ENCODE measurements at places on chromosomes 11 and 22.

DNA sequence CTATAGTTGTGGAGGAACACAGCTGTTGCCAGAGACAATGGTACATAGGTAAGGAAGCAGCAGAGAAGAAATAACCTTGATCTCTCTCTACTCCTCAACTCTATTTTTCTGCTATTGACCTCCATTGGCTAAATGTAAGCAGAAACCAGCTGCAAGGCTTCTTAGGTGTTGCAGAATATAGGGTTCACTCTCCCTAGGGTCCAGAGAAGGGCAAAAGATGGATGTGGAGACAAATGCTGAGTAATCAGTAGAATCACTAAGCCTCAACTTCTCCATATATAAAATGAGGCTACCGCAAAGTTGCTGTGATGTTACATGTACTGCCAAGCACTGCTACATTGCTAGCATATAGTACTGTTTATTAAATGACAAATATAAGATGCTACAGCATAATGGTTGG is 120.6 kb downstream of the PDE3B start:
- DNase-seq: no peak

GRCh38 chr11:42913731-42914130 is 398.1 kb upstream of the API5 start:
- no peak for DNase-seq

DNA sequence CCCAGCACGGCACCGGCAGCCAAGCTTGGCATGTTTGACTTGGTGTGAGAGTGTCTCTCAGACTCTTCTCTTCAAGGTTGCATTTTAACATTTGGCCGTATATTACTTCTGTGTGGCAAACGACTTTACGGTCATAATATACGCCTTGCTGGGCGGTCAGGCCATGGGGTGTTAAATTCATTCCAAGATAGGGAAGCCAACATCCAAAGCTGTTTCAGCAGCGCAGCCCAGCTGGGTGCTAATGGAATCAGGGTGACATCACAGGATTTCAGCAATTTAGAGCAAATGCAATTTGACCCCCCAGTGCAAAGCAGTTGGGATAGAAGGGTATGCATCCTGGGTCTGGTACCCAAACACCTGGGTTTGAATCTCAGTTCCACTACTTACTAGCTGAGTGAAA is 16.7 kb upstream of the MYH9 start:
- no peak for DNase-seq

DNA sequence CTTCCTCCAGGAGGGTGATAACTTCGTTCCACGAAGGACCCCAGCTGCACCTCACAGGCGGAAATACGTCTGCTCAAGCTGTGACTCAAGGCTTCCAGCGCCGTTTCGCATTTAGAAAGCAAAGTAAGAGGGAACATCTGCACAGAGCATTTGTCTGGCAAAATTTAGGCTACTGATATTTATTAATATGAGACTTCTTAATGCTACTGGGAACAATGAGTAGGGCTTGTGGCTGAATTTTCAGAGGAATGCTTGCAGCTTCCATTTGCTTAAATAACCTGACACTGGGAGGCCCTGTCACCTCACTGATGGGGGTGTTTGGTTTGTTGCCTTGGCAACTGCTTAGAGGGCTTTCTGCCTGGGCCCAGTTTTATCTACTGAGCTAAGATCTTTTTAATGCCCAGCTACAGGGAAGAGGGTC is 14.7 kb upstream of the ST14 start:
- DNase-seq: no peak

DNA sequence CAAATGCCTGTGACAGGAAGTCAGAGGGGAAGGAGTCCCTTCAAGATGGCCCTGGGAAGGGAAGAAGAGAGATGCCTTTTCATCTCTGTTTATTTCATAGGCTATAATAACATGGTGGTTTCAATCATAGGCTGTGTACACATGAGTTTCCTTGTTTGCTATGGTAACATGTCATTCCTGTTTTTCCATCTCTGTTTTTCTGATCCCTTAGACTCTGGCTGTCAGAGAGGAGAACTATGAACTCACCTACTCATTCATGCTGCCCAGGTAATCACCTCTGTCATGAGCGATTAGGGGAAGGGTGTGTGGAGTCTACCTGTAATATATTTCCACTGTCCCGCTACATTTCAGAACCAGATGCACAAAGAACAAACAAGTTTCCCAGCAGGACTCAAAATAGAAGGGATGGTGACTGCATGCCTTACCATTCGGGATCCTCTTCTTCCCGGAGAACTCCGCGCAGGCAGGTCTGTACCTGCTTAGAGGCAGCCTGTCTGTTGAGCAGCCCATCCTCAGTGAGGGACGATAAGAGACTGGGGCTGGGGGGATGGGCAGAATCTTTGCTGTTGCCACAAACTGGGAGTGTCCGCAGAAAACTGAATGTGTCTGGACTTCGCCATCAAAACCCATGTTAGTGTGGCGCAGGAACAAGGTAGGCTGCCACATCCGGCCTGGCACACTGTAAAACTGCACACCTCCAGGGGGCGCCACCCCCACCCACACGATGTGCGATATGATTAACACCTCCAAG is 7.1 kb upstream of the PEX26 start:
- no peak for DNase-seq

- DNase-seq: no peak
Measured at GRCh38 chr11:66294626-66295620, 3.2 kb downstream of the TMEM151A start.

DNA sequence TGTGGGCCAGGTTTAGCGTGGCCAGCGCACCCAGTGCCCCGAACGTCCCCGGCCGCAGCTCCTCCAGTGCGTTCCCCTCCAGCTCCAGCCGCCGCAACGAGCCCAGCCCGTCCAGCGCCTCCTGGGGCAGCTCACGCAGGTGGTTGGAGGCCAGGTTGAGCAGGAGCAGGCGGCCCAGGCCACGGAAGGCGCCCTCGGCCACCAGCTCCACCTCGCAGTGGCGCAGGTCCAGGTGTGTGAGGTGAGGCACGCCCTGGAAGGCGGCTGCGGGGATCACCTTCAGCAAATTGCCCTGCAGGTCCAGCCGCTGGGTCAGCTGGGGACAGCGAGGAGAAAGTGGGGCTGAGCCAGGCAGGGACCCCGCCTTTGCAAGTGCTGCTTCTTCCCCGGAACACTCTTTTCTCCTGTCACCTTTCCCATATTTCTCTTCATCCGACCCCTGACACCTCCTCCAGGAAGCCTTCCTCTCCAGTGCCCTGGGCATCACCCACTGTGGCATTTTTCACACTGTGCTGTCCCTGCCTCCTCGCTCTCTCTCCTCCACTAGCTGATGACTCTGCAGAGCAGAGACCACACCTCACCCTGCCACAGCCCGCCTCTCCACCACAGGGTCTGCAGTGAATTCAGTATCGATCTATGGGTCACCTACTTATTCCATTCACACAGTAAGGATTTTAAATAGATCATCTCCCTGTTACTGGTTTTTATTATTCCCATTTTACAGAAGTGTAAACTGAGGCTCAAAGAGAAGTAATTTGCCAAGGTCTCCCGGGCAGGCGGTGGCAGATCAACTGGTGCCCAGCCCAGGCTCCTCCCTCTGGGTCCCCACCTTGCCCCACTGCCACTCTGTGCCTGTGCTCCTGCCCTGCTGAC is 1.9 kb downstream of the CHADL start:
- DNase-seq: no peak

- DNase-seq: no peak
Measured at GRCh38 chr11:33646168-33646567, 54.5 kb downstream of the C11orf91 start.

DNA sequence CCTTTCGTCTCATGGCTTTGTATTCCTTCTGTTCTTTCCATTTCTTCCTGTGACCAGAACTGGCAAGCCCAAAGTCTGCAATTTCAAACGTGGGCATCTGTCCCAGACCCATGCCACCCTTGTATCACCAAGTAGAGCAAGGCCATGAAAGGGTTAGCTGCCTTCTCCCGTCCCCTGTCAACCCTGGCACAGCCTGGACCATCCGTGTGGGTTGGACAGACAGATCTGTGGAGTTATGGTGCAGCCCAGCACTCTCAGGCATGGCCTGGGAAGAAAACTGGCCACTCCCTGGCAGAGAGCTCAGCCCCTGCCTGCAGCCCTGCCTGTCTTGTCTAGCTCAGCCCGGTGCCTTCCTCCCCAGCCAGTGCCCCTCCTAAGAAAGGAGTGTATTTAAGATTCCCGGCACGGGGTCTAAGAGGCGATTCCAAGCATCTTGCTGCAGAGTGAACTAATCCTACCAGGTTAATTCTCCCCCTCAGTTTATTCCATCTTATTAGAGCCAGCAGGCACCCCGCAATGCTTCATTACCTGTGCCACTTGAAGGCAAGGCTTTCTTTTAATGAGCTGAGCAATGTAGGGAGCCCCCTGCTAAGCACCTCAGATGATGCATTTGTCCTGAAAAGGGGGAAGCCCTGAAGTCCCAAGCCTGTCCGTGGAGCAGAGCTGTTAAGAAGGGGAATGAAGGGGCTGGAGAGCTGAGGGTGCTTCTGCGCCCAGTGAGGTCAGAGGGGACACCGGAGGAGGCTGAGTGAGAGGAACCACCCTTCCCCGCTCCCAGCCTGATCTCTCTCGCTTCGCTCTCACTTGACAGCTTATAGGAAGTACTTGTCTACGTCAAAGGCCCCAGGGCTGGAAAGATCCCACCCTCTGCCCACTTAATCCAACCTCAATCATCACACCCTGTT is 130.6 kb downstream of the SPATA19 start:
- no peak for DNase-seq

- DNase-seq: no peak
Measured at GRCh38 chr11:129974672-129975071, 28.0 kb downstream of the PRDM10 start.
